ENCODE measurements at places on chromosomes 4 and X. TPM values are rescaled to one million over a fixed set of nuclear protein-coding genes. Genes with fewer than 3 reads are reported as not detected.

DNA sequence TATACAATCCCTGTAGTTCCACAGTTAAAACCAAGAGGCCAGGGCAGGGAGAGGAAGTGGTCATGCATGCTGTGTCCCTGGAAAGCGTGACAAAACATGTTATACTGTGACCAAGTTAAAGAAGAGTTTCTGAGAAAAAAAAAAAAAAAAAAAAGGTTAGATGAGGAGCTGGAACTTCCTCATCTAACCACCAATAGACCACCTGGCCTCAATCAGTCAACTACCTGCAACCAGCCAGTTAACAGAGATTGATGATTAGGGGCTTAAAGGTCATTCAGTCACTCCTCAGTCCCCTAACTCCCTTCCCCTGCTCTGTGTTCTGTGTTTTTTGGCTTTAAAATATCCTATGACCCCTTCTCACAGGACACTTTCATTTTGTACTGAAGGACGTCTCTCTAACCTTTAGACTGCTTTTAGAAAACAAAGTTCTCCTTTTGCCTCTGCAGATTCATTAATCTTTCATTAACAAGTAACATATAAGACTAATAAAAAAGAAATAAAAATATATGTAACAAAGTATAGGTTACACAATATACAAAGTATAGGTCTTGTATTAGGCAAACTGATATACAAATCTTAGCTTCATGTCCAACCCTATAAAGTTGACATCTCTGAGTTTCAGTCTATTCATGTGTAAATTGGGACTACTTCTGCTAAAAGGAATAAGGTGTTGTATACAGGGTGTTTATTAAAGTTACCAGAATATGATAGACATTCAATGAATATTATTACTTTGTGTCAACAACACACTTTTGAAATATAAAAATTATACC lies 179.1 kb upstream of the NDST4 start:
- DNase-seq, result no peak

DNA sequence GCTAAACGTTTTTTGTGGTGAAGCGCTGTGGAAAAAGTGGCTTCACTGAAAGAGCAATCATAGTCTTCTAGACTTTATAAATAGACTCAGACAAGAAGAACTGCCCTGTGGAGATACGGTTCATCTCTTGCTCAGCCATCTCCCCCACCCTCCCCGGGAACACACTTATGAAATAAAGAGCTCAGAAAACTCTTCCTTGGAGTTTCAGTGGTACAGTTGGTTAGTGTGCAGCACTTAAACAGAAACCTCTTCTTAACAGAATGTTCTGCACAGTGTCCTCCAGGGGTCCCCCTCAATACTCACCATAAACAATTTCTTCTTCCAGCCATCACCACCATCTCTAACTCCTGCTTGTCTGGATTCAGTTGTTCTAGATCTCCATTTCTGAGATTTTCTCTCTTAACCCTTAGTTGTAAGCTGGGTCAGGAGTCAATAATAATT lies 313.0 kb downstream of the ARHGAP10 start:
- DNase-seq, result no peak

The CT45A5 gene
- not detected for total RNA-seq

The UCP1 gene
- total RNA-seq, result not detected

GRCh38 chrX:12779534-12779933 lies 11.7 kb upstream of the PRPS2 start:
- DNase-seq, result no peak

DNA sequence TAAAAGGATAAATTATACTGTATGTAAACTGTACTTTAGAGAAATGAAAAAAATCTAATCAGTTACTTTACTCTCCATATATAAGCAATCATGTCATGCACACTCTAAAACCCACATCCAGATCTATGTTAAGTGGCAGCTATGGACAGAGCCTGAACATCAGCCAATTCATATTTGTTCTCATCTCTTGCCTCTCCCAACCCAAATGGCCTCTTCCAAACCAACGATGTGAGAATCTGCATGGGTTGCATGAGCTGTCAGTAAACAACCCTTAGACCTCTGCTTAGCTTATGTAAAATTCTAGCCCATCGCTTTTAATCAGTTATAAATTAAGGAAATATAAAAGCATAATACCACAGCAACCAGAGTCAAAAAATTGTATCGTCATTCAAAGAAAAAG lies 288.7 kb upstream of the INTU start:
- DNase-seq, result no peak

The MAP7D2 gene
- 1.4 TPM for total RNA-seq

- no peak for DNase-seq
These were observed 116.7 kb downstream of the TMA16 start for GRCh38 chr4:163611182-163611581.

DNA sequence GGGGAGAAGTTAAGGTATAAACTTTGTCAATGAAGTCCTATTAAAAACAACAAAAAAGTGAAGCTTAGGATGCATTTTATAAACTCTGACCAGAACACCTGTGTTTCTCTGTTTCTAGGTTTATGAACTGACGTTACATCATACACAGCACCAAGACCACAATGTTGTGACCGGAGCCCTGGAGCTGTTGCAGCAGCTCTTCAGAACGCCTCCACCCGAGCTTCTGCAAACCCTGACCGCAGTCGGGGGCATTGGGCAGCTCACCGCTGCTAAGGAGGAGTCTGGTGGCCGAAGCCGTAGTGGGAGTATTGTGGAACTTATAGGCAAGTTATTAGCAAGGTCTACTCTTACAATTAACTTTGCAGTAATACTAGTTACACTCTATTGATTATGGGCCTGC lies 46.6 kb downstream of the HTT start:
- no peak for DNase-seq

The PCDH10 gene
- total RNA-seq, result 0.14 TPM
